Activated CD8-positive, alpha-beta T cell treated with anti-CD3 and anti-CD28 coated beads for 36 hours (primary cell): ENCODE measurements at places on chromosomes 2 and 18. TPM values are rescaled to one million over a fixed set of nuclear protein-coding genes. Genes with fewer than 3 reads are reported as not detected.
A peak's percentile ranks its signal among the peaks of the same experiment; 100 is the strongest.

SLC20A1 gene
- total RNA-seq: 52.7 TPM

LYPD6 gene
- not detected for total RNA-seq

ATP6V1C2 gene
- not detected for total RNA-seq

- DNase-seq: no peak
Observed at GRCh38 chr2:2879781-2880180, 497.8 kb downstream of the EIPR1 start.

GRCh38 chr2:59044736-59045135 lies 803.6 kb upstream of the FANCL start:
- no peak for DNase-seq

DNA sequence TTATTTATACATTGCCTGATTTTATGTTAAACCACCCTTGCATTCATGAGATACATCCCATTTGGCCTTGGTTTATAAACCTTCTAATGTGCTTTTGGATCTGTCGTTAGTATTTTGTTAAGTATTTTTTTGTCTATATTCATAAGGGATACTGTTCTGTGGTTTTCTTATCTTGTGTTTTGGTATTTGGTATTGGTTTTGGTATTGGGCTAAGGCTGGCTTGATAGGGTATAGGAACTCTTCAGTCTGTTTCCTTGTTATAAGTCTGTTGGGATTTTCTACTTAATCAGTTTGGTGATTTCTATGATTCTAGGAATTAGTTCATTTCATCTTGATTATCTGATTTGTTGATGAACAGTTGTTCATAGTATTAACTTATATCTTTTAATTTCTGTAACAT lies 49.2 kb downstream of the RELCH start:
- no peak for DNase-seq

- no peak for DNase-seq
Observed at GRCh38 chr2:132697556-132698205, 27.7 kb upstream of the LYPD1 start.

DNA sequence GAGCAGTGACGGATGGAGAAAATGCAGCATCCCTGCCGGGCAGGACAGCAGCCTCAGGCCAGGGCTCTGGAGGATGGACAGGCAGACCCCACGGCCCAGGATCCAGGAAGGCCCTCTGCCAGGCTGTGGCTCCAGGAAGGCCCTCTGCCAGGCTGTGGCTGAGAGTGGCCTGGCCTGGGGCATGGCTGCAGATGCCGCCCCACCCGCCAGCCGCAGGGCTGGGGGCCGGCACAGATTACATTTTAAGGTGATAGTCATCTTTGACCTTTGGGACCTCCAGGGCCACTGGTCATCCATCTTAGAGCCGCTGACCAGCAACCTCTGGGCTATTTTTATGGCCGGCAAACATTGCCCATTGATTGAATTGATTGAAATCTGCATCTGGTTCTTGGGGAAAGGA lies 98.0 kb upstream of the BOD1L2 start:
- DNase-seq: no peak

DNA sequence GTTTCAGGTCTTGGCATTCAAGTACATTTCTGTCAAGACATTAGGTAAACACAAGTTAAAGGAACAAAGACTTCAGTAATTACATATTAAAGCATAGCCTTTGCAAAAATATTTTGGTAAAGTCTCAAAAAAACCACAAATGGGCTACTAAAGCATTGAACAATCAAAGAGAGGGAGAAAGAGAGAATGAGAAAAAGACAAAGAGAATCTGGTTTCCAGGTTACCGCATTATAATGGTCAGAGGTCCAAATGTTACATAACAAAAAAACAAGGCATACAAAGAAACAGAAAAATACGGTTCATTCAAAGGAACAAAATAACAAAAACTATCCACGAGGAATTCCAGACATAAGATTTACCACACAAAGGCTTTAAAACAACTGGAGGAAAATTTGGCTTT lies 327.9 kb downstream of the AKAIN1 start:
- no peak for DNase-seq

- no peak for DNase-seq
Observed at GRCh38 chr18:51121597-51121857, 76.0 kb downstream of the MEX3C start.

GRCh38 chr2:120873958-120874887 lies 138.6 kb downstream of the GLI2 start:
- DNase-seq: no peak

DTNA gene
- 0.41 TPM for total RNA-seq

DNA sequence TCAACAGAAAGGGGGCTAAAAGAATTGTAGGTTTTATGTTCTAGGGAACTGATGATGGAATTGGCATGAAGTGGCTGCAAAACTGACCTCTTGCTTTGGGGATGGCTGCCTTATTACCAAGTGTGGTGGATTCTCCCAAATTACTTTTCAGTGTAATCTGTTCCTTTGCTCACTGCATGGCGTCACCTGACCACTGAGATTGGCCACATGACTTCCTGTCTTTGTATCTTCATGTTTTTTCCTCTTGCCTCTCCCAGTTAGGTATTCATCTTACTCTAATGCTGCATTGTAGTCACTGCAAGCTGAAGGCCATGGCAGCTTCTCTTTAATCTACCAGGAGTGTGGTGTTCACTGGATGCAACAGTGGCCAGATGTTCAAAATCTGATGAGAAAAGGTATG lies 257.7 kb upstream of the TNP1 start:
- no peak for DNase-seq

GRCh38 chr2:230931556-230932231 lies 6.7 kb upstream of the GPR55 start:
- peak; percentile 15 for DNase-seq

DNA sequence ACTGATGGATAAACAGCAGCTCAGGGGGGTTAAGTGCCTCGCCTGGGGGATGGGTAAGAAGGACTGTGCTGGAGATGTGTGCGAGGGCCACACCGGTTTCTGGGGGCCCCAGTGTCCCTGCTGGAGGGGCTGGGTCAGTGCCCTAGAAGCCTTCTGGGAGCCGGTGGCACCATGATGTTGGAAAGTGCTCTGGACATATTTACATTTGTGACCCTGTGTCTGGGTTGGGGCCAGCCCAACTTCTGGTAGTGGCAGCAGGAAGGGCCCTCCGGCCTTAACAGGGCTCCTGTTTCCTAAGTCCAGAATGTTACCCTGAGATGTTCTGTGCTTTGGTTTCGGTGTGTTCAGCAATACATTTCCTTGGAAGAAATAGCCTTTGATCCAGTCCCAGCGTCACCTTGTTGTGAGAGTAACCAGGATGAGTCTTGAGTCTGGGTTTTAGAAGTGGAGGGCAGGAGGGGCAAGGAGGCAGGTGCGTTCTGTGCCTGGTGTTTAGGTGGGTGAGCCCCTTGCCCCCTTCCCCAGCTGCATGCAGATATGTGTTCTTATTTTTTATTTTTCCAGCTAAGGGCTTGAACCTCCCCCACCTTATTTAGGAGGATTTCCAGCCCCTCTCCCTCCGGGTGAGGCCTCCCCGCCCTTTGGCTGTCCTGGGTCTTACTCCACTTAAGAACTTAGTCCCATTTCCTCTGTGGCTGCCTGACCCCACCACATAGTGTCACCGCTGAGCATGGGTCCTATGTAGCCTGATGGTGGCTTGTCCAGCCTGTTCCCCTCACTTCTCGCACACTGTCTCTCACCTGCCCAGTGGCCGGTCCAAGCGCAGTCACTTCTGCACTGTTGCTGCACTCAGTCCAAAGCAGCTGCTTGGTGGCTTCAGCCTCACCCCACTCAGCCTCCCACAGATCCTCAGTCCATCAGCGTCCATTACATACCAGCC lies 132.7 kb upstream of the HS6ST1 start:
- no peak for DNase-seq

GRCh38 chr18:23950644-23951043 lies 63.9 kb upstream of the TTC39C start:
- no peak for DNase-seq

DNA sequence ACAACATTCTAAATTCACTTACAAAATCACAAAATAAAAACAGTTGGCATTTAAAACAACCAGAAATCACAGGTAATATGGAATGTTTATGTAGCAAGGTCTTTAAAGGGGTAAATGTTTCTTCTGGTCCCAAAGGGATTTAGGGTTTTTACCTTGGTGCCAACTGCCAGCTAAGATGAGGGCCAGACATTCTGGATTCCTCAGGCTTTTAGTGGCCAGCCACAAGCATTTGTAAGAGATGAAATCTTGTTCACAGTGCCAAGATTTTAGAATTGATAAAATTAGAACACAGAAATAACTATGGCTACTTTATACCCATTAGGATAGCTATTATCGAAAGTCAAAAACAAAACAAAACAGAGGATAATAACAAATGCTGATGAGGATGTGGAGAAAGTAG lies 60.4 kb upstream of the CDKL4 start:
- no peak for DNase-seq

- no peak for DNase-seq
Observed at GRCh38 chr2:68825866-68826265, 45.3 kb downstream of the BMP10 start.

- no peak for DNase-seq
Observed at GRCh38 chr18:448116-448790, 52.2 kb downstream of the COLEC12 start.

DNA sequence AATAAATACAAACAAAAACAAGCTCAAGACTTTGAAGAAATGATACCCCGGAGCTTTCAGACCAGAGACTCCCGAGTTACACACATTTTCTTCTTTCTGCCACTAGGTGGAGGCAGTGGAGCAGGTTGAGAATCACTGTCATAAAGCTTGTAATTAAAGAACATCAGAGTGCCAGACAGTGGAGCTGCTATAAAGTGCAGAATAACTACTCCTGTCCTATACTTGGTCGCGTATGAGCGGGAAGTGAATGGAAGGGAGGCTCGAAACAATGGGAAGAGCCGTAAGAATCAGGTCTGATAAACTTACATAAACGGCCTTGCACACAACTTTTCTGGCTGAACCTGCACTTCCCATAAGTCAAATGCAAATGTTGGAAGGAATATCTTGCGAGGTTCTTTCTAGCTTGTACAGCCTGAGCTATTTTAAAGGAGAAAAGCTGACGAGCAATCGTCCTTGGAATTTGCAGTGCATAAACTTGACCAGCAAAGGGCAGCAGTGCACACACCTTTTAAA lies 189.0 kb downstream of the RPIA start:
- DNase-seq: peak; percentile 39

DNA sequence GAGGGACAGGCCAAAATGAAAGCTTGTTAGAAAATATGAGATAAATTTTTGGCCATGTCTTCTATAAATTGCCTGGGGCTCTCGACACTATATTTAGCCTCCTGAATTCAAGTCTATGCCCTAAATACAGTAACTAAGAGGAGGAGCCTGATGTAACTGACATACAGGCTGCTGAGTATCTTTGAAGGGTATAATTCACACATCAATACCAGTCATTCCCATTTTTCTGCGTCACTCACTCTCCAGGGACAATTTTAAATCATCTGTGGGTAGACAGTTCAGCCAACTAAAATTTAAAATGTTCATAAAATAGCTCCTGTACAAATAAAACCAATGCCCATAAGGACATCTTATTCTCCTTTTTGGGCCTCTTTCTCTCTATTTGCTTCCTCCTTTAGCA lies 105.9 kb downstream of the AP1S3 start:
- no peak for DNase-seq

DNA sequence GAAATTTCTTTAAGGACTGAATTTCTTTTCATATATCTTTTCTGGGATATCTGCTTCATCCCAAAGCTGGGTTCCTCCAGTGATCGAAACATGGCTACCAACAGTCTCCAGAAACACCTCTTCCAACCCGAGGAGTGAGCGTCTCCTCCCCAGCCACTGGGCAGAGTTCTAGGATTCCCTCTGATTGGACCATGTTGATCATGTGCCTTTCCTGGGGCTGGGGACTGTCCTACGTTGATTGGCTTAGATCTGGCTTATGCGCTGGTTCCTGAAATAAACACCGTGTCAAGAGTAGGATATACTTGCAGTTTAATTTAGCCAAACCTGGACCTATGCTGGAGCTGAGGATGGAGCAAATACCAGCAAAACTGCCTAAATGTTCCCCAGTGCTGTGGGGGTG lies 55.5 kb upstream of the SLC16A14 start:
- DNase-seq: no peak

CAD gene
- 127 TPM for total RNA-seq

GRCh38 chr2:125086313-125087184 lies 1061.5 kb downstream of the CNTNAP5 start:
- DNase-seq: no peak

DNA sequence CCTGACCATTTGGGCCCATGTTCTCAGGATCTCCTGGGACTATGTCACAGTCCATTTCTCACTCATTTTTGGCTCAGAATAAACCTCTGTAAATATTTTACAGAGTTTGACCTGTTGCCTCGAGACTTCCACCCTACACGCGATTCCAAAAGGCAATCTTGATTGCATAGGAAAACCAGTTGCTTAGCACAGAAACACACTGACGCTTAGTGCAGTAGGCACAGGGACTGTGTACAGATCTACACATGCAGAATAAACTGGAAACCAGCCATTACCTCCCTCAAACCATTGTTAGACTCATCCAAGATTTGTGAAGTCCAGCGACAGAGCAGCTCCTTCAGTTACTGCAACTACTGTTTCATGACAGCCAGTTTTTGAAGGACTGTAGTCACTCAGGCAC lies 73.0 kb downstream of the NCKAP5 start:
- DNase-seq: no peak

DNA sequence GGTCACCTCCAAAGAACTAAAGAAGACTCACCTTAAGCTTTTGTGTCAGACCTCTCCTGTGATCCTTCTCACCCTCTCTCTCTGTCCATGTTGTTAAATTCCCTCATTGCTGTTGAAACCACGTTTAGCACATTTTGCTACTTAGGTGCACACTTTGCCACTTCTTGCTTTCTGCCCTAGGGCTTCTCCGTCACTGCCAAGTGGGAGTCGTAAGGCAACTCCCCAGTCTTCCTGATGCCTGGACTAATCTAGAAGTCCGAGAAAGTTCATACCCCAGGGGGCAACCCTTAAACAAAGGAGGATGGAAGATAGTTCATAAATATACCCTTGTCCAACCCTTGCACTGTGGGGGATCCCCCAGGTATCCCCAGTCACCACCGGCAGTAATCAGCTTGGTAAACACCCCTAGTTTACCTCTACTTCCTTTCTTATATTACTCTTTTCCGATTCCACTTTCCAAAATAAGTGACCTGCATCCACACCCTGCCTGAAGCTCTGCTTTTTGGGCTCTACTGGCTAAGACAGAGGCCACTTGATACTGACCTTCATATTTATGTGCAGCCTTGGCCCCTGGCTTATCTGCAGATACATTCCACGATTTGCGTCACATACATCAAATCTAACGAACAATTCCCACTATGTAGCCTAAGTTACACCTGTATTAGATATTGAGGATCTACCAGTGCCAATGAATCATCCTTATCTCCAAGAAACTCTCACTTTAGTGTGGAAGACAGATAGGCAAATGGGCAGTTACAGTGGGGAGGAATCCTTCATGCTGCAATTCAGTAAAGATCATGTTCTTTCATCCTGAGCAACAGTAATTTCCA lies 776.2 kb downstream of the RNF144A start:
- no peak for DNase-seq

SULT1C2 gene
- not detected for total RNA-seq
